ENCODE measurements at places on chromosomes 1 and 21.

DNA sequence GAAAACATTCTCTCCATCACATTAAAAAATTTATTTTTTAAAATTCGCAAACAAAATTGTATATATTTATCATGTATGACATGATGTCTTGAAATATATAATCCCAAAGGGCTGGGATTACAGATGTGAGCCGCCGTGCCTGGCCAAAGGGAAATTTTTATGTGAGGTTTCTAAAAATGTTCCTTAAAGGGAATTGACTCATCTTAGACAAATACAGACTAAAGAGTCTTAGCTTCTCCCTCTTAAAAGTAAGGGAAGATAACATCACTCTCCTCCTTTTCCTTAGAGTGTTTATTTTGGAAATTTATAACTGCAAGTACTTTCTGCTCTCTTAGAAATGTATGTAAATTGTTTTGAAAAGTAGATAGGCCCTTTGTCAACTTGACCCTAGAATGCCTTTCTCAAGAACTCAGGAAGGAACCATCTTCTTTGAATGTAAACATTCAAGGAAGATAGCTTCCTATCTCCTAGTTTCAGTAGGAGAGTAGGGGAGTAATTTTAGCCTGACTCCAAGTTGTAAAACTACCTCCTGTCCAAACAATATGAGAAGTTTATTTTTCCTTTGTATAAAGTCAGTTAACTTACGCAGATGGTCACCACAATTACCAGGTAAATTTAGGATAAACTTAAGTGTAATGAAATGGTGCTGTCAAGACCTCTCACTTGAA is 59.5 kb downstream of the C21orf91 start:
- no peak for DNase-seq

- DNase-seq: no peak
These were observed 121.8 kb downstream of the EPHB2 start for GRCh38 chr1:22832414-22832786.

DNA sequence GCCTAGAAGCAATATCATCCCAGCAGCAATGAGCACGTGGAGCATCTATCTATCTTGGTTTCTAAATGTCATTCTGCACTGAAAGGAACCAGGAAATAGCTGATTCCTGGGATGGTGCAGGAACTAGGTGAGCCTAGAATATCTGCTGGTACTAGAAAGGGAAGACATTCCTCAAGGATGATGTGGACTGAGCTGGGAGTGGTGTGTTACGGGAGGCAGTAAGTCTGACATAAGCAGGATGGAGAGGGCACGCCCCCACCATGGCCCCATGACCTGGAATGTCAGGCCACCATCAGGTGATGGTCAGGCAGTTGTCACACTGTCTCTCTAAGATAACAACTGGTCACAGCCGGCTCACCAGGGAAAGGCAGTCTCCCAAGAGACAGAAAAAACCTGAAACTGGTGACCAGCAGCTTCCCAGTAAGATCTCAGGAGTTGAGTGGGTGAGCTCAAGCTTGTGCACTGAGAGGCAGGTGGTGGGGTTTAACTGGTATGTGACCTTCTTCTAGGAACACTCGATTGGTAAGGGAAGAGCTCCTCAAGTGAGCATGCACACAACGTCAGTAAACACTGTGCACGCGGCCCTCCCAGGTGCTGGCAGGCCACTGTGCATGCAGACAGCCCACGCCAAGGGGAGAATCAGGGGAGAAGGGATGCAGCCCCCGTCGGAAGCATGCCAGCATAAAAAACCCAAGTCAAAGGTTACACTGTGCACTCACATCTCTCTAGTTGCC is 148.7 kb downstream of the ADSS2 start:
- no peak for DNase-seq

DNA sequence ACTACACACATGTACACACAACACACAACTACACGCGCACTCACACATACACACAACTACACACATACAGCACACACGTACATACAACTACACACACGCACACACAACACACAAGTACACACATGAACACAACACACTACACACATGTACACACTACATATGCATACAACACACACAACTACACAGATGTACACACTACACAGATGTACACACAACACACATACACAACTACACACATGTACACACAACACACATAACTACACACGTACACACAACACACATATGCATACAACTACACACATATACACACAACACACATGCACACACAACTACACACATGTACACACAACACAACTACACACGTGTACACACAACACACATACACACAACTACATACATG is 318.6 kb downstream of the CAMTA1 start:
- no peak for DNase-seq

- DNase-seq: no peak
These were observed 710 bp upstream of the PRPF3 start for GRCh38 chr1:150320667-150320978.

DNA sequence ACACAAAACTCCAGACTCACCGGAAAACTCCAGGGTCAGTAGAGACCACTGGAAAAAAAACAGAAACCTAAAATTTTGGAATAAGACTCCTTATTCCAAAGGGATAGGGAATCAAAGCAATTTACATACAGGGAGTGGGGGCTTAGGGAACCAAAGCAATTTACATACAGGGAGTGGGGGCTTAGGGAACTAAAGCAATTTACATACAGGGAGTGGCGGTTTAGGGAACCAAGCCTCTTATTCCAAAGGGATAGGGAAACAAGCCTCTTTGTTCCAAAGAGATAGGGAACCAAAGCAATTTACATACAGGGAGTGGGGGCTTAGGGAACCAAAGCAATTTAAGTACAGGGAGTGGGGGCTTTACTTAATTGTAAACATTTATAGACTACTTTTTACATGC is 28.4 kb upstream of the TTLL7 start:
- no peak for DNase-seq

DNA sequence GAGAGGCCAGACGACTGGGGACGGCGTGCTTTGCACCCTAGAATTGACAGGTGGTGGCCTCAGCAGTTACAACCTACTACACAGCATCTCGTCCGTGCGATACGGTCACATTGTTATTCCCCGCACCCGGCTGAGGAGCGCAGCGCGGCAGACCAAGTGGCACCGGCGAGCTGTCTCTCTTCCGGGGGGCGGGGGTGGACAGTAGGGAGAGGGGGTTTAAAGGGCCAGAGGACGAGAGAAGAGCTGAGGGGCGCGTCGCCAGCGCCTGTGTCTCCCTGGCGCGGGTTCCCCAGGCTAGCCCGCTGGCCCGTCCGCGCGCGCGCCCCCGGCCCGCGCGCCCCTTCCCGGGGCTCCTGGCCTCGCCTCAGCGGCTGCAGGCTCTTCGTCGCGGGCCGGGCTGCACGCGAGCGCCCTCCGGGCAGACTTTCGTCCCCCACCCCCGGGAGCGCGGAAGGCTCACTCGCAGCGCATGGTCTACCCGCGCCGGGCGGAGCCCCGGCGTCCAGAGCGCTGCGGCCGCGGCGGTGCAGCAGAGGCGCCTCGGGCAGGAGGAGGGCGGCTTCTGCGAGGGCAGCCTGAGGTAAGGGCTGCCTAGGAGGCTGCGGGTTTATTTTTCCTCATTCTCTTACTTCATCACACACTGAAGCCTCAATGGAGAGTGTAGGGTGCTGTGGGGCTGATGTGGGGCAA is at the start of gene PDE4B:
Gene PDE4B (plus strand): TSS at position 227 of the 690 bp plus-strand sequence.
- DNase-seq: no peak

- DNase-seq: no peak
These were observed 75.0 kb downstream of the IGSF21 start for GRCh38 chr1:18182398-18183160.

GRCh38 chr1:20359451-20360330 is 69.0 kb downstream of the VWA5B1 start:
- DNase-seq: no peak

GRCh38 chr21:46120301-46121285 is 22.7 kb downstream of the COL6A2 start:
- no peak for DNase-seq

DNA sequence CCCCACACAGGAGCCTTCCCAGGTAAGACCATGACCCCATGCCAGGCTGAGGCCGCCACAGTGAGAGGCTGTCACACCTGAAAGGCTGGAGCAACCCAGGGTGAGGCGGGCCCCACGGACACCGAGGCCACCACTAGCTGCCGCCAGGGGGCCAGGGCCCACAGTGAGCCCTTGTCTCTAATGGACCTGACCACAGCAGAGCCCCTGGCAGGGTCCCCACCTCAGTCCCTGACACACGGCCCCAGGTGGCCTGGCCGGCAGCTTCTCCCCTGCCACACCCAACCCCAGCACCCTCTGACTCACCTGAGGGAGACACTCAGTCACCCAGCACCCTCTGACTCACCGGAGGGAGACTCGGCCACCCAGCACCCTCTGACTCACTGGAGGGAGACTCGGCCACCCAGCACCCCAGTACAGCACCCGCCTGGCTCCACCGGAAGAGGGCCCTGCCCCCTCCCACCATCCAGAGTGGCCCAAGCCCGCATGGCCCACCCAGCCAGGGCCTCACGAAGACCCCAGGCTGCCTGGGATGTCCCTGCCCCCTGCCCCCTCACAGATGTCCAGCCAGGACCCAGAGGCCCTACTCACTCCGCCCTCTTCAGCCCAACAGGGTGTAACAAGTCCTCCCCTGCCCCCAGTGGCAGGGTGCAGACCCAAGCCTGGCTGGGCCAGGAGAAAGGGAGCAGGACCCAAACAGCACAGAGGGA is 4.4 kb downstream of the DVL1 start:
- DNase-seq: no peak

GRCh38 chr1:67908250-67908936 is 75.1 kb upstream of the GNG12 start:
- no peak for DNase-seq

DNA sequence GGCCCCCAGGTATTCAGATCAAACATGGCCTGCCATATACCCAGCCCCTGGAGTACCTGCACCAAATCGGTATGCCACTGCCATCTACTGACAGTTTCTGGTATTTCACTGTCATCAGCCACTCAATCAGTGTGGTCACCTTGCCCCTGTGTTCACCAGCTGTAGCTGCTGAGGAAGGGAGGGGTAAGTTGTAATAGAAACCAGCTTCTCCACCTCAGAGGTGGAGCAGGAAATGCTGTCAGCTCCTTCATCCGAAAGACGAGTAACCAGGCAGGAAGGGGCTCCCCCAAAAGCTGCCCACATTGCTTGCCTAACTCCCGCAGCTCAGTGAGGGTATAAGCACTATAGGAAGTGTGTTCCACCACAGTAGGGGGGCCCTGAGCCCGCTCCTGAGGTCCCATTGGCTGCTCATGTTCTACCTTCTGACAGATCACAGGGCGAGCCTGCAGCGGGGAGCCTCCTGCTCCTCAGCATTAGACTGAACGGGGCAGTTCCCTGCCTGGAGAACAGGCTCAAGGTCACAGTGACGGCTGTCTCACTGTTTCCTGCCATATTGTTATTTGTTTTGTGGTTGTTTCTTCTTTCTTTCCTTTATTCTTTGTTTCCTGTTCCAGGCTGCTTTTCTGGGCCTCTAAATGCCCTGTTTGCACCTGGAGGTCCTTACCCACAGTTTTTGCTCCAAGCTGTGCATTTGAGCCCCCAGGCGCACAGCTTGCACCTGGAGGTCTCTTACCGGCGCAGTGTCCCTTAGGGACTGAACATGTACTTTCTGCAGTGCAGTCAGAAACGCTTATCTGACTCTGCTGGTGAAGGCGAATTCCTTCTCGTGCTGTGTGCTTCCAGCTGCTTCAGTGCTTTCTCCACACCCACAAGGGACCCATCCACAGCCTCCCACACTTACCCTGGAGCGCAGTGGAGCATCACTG is 1638.3 kb downstream of the MRPL39 start:
- no peak for DNase-seq

DNA sequence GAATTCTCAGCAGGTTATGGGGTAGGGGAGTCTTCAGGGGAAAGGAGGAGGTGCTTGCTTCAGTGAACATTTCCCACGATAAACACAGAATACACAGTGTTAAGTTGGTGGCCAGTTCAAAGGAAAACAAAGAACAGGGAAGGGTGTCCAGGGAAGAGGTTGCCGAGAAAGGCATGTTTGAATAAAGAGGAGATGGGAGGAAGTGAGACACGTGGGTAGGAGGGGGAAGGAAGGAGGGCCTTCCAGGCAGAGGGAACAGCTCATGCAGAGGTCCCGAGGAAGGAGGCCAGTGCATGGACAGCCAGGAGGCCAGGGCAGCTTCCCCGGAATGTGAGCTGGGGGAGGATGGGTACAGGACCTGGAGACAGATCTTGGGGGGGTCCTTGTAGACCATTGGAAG is 130.3 kb upstream of the TMEM51 start:
- DNase-seq: no peak

DNA sequence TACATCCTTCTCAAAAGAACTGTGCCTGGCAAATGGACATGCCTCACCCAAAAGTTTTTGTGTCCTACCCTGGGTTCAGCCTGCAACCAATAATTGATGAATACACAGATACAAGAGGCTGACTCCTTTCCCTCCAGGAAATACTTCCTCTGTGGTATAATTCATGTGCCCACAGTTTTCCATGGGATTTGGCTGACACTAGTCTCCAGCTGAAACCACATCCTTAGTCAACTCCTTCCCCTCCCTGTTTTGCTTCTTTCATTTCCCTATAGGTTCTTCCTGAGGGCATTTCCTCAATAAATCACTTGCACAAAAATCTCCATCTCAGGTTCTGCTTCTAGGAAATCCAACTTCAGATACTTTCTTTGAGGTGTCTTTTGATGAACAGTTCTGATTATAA is 436.6 kb upstream of the C1orf87 start:
- no peak for DNase-seq

GRCh38 chr1:169753549-169753948 is 19.7 kb upstream of the SELE start:
- no peak for DNase-seq

- no peak for DNase-seq
These were observed 85.9 kb upstream of the SIM2 start for GRCh38 chr21:36613059-36613458.

DNA sequence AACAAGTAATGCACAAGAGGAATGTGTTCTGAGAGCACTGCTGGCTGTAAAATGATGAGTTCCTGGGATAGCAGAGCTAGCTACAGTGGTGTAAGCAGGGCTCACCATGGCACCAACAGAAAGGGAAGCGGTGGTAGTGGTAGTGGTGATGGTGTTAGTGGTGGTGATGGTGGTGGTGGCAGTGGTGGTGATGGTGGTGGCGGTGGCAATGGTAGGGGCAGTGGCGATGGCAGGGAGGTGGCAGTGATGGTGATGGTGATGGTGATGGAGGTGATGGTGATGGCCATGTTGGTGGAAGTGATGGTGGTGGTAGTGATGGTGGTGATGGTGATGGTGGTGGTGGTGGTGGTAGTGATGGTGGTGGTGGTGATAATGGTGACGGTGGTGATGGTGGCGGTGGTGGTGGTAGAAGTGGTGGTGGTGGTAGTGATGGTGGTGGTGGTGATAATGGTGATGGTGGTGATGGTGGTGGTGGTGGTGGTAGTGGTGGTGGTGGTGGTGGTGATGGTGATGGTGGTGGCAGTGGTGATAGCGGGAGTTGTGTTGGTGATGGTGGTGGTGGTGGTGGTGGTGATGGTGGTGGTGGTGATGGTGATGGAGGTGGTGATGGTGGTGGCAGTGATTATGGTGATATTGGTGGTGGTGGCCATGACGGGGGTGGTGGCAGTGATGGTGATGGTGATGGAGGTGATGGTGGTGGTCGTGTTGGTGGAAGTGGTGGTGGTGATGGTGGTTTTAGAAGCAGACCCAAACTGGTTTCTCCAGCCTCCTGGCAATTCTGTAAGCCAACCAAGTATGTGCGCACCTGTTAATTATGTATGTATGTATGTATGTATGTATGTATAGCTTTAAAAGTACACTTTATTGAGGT is 254.1 kb downstream of the TRABD2B start:
- DNase-seq: no peak

- no peak for DNase-seq
These were observed 67.5 kb upstream of the CD34 start for GRCh38 chr1:207978441-207978840.
